ENCODE measurements at places on chromosomes 1 and 21.

DNA sequence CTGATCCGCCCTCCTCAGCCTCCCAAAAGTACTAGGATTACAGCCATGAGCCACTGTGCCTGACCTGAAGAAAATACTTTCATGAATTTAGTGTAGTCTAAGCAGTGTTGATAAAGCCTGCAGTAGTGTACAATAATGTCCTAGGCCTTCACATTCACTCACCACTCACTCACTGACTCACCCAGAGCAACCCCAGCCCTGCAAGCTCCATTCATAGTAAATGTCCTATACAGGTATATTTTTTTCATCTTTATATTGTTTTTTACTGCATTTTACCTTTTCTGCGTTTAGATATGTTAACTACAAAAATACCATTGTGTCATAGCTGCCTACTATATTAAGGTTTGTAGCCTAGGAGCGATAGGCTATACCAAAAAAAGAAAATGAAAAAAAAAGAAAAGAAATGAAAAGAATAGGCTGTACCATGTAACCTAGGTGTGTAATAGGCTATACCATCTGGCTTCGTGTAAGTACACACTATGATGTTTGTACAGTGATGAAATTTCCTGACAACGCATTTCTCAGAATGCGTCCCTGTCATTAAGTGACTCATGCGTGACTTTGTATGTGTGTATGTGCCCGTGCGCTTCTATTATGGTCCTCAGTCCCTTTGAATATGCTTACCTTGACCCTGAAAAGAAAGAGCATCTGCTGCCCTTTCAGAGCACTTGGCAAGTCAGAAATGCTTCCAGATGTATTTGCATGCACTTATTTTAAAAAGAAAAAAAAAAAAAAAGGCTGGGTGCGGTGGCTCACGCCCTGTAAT is 9.2 kb upstream of the SLAMF8 start:
- no peak for DNase-seq

DNA sequence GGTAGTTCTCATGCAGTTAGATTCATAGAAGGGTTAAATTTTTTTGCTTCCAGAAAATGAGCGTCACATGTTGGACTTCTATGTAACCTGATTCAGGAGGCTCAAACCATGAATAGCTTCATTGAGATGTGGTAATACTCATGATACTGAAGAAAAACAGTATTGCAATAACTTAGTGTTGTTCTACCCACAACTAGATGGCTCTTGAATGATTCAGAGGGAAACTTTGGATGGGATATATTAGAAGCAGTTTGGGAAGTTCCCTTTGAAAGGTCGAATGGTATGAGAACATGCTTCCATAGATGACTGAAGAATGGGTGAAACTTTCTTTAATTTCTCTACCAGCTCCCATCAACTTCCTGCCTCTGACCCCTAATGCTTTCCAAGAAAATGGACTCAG is 211.7 kb upstream of the PTGFR start:
- DNase-seq: no peak

DNA sequence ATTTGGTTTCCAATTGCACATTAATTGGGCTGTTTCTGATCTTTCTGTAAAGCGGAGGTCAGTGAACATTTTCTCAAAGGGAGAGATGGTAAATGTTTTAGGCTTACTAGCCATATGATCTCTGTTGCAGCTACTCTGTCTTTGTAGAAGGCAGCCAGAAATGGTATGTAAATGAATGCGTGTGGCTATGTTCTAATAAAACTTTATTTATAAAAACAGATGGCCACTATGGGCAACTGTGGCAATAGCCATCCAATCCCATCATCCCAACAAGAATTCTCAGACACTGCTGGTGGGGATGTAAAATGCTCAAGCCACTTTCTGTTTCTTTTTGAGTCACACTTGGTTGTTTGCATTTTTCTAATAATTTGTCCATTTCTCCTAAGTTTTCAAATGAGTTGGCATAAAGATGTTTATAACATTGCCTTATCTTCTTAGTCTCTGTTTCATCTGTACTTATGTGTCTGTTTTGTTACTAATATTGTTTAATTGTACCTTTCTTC is 448.8 kb upstream of the VAMP3 start:
- DNase-seq: no peak

DNA sequence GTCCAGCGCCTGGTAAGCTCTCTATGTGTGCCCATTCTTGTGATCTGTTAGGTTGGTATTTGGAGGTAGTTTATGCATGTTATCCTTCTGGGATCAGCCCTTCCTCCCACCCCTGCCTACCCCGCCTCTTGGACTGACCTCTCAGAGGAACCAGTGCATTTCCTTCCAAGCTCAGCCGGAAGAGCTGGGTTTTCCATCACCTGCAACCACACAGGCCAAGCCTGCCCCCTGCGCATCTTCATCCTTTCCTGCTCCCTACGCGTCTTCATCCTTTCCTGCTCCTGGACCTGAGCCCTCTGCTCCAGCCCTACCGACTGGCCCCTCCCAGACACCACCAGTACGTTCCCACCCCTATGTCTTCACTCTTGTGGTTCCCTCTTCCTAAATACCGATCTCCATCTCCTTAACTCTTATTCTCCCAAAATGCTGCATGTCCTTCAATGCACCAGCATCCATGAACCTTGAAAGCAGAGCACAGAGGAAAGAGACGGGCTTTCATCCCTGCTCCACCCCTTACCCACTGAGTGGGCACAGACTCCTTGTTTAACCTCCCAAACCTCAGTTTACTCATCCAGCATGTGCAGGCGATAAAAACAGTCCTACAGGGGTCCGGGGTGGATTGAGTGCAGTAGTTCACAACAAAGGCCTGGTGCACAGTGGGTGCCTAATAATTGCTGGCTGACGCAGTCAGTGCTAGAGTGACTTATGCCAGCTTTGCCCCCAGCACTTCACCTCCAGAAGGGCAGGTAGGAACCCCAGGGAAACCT is 526.3 kb downstream of the MATN1 start:
- no peak for DNase-seq

- DNase-seq: no peak
Measured at GRCh38 chr1:64962441-64962840, 3.9 kb downstream of the JAK1 start.
